Stimulated activated CD8-positive, alpha-beta memory T cell treated with anti-CD3 and anti-CD28 coated beads, Interleukin-2, amount 100 ng/mL, for 1 hour (primary cell): ENCODE measurements at places on chromosomes 5 and 9.
A peak's percentile ranks its signal among the peaks of the same experiment; 100 is the strongest.

DNA sequence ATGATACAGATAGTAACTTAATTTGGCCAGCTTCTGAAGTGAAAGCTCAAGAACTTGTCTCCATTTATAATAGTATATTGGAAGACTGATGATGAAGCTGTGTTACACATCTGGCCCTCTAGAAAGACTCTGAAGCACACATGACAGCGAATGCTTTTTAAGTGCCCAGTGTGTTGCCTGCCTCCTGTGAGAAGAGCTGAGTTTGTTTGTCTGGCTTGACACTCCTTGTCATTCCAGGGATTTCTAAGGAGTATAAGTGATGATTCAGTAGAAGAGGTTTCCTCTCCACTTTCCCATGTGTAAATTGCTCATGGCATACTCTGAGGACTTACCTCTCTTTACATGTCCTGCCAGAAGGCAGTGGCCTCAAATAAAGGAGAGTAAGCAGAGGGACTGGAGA, 30.4 kb upstream of the LRRTM2 start:
- no peak for DNase-seq

DNA sequence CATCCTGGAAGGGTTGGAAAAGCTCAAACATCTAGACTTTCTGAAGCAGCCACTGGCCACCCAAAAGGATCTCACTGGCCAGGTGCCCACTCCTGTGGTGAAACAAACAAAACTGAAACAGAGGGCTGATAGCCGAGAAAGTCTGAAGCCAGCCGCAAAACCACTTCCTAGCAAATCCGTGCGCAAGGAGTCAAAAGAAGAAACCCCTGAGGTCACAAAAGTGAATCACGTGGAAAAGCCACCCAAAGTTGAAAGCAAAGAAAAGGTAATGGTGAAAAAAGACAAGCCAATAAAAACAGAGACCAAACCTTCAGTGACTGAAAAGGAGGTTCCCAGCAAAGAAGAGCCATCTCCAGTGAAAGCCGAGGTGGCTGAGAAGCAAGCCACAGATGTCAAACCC, 87.6 kb downstream of the MAP1B start:
- DNase-seq, result no peak

- DNase-seq, result no peak
These were observed 1433.3 kb upstream of the C9orf72 start for GRCh38 chr9:29006628-29007027.

DNA sequence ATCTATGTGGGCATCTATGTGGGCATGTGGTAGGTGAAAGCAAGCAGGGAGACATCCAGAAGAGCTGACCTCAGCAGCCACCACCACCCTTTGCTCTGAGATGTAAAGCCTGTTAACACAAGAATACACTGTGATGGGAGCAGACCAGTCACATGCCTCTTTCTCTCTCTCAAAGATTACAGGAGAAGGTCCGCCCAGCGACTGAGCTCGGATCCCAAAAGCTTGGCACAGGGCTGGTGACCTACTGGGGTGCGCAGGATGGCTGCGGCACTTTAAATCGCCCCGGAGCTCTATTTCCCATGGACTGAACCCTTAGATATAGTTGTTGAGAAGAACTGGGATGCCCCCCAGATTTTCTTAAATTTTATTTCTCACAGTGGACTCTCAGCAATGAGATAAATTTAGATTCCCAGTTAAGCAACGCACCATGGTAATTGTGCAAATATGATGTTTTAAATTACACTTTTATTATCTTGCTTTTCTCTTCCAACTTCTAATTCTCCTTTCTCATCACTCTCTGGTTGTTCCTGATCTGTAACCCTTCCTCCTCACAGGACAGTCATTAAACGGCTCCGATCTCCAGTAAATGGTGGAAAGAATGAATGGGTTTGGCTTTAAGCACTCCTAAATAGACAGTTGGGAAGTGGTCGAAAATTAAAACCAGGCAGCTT, 37.7 kb upstream of the ICE1 start:
- DNase-seq, result no peak

DNA sequence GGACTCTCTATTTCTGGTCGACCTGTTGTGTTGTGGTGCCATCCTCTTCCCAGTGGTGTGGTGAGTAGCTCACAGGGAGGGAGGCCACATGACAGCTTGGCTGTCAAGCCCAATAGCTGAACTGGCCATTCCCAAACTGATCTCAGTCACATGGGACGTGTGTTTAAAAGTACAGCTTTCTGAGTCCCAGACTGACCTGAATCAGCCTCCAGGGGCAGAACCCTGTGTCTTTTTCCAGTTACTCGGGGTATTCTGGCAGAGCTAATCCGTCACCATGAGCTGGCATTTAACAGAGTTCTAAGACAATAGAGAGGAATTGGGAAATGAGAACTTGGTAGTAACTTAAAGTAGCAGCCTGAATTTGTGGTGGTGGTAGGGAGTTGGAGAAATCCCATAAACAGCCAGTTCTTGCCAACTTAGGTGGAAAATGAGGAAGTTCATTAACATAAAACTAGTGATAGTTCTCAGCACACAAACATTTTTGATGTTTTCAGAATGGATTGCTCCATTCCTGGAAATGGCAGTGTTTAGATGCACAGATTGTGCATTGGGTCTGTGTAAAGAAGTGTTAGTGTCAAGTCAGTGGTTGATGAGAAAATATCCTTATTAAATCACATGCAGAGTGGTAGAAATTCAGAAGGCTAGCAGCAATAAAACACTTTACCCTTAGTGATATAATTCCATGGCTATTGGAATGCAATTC, 50.9 kb downstream of the GPR107 start:
- no peak for DNase-seq

DNA sequence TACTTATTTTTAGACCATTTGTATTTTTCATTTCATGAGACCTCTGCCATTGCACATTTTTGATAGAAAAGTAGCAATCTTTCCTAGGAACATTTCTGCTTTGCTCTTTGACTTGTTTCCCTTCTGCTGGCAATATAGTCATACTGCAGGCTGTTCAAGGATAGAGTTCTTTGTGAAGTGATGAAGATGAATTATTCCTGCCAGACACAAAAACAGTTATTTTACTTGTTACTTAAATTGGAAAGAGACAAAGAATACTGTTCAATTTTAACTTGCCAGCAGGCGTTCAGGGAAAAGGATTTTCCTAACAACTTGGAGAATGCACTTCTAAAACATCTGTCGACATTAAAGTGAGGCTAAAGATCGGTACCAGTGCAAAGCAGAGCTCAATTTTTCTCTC, 251.7 kb upstream of the ACTBL2 start:
- no peak for DNase-seq

DNA sequence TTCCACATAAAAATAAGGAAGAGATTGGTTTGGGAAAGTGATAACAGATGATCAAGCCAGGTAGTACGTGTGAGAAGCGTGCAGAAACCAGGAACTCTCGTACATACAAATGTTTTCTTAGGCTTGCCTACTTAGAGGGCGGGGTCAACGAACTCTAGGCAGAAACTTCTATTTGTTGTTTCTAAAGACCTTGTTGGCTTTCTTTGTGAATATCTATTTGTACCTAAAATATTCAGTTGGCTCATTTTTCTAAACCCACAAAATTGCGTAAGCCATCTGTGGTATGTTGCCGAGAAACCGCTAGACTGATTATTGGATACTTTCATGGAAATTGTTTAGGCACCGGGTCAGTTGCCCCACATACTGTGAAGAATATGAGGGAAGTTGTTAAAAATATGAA, 458.5 kb downstream of the MAT2B start:
- no peak for DNase-seq

DNA sequence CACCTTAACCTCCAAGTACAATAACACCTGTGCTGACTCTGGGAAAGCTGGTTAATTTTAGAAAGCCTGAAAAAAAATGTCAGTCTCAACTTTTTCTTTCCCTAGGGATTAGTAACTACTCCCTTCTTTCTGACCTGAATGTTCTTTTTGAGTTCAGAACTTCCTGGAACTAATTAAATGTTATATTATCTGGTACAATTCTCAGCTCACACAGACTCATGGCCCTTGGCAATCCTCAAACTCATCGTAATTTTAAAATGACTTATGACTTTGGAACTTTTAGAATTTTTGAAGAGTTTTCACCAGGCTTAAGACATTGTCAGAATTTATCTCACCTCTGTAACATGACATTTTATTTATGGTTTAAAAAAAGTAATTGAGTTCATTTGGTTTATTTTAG, 315.0 kb downstream of the FER start:
- DNase-seq, result no peak

DNA sequence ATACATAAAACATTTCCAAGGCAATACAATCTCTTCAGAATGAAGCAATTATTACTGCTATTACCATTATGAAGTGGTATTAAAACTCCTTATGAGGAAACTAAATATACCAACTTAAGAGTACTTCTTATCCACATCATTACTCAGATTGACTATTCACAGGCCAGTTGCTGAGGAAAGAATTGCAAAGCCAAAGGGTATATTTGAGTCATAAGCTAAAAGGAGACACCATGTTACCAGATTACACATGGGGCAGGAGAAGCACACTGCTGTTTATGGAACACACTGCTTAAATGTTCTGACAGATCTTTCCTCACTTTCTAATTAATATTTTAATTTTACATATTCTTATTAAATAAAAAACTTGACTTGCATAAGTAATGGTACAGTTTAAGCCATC, 1726.4 kb upstream of the NUDT12 start:
- no peak for DNase-seq

GRCh38 chr9:3906437-3907213, 380.8 kb upstream of the RFX3 start:
- DNase-seq, result no peak

DNA sequence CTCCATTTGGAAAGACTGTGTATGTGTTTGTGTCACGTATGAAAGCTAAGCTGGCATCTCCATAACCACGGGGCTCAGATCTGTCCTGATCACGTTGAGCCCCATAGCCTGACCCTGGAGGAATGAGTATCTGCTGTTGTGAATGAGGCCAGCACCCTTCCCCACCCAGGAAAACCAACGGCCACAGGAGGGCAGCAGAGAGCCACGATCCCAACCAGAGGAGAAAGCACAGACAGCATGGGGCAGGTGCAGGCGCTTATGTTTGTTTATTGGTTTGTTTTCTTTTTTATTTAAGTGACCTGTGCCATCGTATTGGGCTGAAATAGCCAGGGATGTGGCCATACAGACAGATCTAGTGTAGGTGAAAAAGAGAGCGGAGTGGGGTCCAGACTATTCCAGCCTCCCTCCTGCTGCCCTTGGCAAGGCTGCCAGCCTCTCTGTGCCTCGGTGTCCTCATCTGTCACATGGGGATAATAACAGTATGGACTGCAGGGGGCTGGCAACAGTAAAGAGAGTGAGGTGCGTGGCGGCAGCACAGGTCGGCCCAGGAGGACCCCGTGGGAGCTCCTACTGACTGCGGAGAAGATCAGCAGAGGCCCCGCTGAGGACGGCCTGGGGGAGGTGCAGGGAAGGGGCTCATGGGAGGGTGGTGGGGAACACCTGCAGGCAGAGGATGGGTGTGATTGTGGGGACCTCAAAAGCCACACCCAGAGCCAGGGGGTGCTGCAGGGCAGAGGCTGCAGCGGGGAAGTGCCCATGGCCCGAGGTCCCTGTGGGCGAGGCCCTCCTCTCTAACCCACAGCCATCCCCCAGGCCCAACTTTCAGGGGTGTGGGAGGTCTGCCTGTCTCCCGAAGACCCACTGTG, 12.1 kb downstream of the OR2V2 start:
- DNase-seq, result peak; percentile 80
